Epithelial cell of proximal tubule (primary cell): ENCODE measurements at places on chromosomes 11 and 22. TPM values are rescaled to one million over a fixed set of nuclear protein-coding genes. Genes with fewer than 3 reads are reported as not detected.

Gene TRIM51
- not detected in 2 replicates for total RNA-seq

Gene RAB3IL1
- total RNA-seq, result 0.12 and 0.22 TPM in 2 replicates

Gene A4GALT
- 16.2 and 17.8 TPM in 2 replicates for total RNA-seq

Gene PLAAT4
- 31.7 and 32.7 TPM in 2 replicates for total RNA-seq

Gene ESAM
- total RNA-seq, result 1.8 and 9.9 TPM in 2 replicates

Gene SYT9
- 0.29 and 0.46 TPM in 2 replicates for total RNA-seq

Gene ARHGAP32
- total RNA-seq, result 4.2 and 4.5 TPM in 2 replicates

Gene CABP7
- total RNA-seq, result 0.22 TPM in 1 of 2 replicates, not detected in the other

Gene ALX4
- not detected in 2 replicates for total RNA-seq

Gene MS4A3
- total RNA-seq, result not detected in 2 replicates

Gene SLC25A1
- 168 and 211 TPM in 2 replicates for total RNA-seq

Gene TSPAN32
- total RNA-seq, result not detected in 2 replicates

Gene APOL5
- total RNA-seq, result not detected in 2 replicates

Gene OR8G1
- total RNA-seq, result not detected in 2 replicates

Gene MEI1
- total RNA-seq, result 0.14 and 0.35 TPM in 2 replicates

Gene SLC7A4
- total RNA-seq, result 0.29 and 1.8 TPM in 2 replicates

Gene PHLDA2
- 63.1 and 97.2 TPM in 2 replicates for total RNA-seq
